ENCODE measurements at places on chromosomes 3 and 15.

DNA sequence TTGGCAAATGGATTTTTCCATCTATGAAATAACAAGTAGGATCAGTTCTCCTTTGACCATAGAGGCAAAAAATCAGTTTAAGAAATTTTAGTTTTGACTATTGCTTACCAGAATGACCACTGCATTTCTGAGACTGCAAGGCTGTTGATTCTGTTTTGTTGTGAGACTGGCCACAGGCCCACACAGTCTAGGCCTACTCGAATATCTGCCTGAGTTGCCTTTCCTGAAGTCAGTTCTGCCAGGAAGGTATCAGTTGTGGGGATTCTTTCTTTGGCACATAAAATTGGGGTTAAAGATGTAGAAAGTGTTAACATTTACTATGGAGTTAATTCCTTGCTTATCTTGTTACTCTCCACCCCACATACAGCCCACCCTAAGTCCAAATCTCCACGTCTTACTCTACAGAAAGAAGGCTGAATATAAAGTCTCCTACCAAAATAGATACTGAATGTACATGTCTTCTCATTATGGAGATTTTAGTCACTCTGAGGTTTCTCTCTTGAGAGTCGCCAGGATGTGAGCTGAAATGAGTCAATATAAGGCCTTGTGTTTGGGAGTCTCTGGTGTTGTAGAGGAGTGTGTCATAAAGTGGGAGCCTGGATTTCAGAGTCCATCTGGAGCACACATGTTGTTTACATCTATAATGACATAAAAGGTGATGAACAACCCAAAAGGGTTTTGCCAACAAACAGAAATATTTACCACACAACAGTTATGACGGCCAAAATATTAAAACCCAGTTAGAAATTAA is 45.0 kb upstream of the WWTR1 start:
- DNase-seq = peak; percentile 54

GRCh38 chr3:38580450-38581382 is 68.8 kb downstream of the SCN5A start:
- DNase-seq = no peak

DNA sequence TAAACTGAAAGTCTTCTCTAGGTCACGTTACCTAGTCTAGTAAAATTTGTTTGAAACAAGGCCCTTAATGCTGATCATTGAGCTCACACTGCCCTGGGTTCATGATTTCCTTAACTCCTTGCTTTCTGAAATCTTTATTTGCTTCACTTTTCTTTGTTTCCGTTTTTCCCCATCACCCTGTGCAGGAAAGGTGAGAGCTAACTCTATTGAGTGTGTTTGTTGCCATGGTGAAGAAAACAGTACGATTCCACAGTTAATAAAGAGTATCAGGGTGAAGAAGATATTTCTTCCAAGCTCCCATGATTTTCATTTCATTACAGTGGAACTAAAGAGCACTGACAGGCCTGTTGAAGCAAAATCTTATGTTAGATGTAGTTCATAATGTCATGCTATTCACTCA is 276.2 kb downstream of the RAP2B start:
- DNase-seq = no peak

GRCh38 chr3:152976239-152976638 is 141.3 kb downstream of the P2RY1 start:
- no peak for DNase-seq

DNA sequence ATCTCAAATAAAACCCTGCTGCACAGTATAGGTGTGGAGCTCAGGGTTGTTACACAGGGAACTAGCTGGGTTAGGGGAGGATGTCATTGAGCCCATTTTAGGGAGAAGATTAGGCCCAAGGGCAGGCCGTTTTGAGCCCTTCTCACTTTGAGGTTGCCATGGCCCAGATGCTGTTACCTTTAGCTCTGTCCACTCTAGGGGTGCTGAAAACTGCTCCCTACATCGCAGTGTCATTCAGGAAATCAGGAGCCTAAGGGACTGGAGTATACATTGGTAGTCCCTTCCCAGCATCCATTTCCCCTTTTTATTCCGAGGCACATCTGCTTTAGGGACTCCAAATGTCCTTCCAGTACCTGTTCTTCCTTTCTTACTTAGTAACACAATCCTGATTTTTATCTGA is 79.0 kb upstream of the SELENOK start:
- DNase-seq = no peak

DNA sequence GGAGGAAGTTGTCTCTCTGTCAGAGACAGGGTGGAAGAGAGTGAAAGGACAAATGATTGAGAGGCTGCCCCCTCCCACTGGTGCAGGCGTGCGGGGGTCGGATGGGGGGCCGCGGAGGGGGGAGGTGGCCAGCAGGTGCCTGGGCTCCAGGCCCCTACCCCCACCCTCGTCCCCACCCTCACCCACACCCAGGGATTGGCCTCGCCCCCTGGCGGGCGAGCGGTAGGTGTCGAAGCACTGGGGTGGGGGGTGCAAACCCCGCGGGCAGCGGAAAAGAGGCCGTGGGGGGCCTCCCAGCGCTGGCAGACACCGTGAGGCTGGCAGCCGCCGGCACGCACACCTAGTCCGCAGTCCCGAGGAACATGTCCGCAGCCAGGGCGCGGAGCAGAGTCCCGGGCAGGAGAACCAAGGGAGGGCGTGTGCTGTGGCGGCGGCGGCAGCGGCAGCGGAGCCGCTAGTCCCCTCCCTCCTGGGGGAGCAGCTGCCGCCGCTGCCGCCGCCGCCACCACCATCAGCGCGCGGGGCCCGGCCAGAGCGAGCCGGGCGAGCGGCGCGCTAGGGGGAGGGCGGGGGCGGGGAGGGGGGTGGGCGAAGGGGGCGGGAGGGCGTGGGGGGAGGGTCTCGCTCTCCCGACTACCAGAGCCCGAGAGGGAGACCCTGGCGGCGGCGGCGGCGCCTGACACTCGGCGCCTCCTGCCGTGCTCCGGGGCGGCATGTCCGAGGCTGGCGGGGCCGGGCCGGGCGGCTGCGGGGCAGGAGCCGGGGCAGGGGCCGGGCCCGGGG is at the start of gene KAT2B:
Gene KAT2B, plus strand, starts transcription at position 682 of the 783 bp plus-strand sequence. Its CDS starts 32 bp downstream, at position 714.
- peak; percentile 77 for DNase-seq

DNA sequence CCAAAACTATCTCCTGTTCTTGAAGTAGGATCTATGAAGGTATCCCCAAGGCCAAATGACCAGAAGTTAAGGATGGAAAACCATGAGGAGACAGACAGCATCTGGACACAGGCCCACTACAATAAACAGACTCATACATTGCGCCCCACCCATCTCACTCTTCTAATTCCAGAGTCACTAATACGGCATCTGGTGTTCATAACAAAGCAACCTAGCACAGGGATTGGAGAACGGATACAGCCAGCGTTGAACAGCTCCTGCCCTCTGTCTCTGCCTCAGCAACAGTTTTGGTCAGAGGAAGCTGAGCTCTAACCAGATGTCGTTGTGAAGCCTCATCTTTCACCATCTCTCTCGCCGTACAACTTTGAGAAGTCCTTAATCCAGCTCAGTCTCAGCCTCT is 44.5 kb upstream of the CCDC80 start:
- no peak for DNase-seq

DNA sequence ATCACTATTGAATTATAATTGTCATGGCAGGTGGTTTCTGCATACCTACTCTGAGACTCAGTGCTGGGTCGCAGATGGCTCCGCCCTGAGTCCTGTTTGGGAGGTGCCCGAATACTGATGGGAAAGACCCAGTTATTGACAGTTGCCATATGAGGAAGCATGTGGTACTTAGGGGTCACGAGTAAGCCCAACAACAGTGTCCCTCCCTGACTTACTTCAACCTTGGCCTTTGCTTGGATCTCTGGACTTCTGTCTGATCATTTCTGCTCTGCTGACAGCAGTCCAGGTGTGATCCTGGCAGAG is 16.8 kb downstream of the MRAS start:
- no peak for DNase-seq

GRCh38 chr3:171829841-171830517 is 13.2 kb upstream of the TMEM212 start:
- DNase-seq = peak; percentile 77

- DNase-seq = peak; percentile 15
These were observed 17.9 kb upstream of the FAN1 start for GRCh38 chr15:30885814-30886213.

DNA sequence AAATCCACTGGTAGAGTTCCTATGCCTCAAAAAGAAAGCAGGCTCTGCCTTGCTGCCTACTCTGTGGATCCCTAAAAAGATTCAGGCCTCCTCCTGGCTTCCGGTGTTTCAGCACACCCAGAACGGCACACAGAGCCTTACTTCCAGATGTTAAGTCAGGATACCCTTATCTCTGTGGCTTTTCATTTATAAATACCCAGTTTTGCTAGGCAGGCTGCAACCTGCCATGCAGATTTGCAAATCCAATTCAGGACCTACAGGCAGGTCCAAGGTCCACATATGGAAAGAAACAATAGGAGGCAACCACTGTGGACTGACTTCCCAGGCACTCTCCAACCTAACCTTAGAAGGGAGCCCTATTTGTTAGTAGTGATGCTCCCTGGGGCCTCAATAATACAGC is 30.7 kb downstream of the EFL1 start:
- no peak for DNase-seq

- no peak for DNase-seq
These were observed 638 bp downstream of the BLOC1S6 start for GRCh38 chr15:45587863-45588170.

- no peak for DNase-seq
These were observed 3.1 kb upstream of the GATA2 start for GRCh38 chr3:128496019-128496601.

- no peak for DNase-seq
These were observed 63.3 kb downstream of the SENP2 start for GRCh38 chr3:185649414-185649813.

DNA sequence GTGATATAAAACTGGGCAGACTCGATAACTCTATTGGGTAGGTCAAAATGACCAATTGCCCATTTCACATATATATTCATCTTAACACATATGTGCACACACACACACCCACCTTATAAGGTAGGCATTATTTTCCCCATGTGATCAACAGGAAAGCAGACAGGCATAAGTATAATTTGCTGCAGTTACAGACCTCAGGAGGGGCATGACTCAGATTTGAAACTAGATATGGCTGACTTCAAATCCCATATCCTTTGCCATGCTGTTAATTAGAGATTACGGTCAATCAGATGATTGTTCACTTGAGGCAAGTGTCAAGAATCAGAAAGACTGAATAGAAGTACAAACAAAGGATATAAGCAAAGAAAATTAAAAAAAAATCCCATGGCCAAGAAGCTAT is 910.6 kb downstream of the NTRK3 start:
- DNase-seq = no peak

DNA sequence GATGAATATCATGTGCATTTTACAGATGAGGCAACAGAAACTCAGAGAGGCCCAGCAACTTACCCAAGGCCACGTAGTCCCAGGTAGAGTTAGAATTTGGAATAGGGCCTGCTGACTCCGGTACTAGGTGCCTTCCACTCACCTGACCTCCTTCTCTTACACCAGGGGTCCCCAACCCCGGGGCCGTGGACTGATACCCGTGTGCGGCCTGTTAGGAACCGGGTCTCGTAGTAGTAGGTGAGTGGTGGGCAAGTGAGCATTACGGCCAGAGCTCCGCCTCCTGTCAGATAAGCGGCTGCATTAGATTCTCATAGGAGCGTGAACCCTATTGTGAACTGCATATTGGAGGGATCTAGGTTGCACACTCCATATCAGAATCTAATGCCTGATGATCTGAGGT is 64.8 kb downstream of the SMAD3 start:
- DNase-seq = no peak

DNA sequence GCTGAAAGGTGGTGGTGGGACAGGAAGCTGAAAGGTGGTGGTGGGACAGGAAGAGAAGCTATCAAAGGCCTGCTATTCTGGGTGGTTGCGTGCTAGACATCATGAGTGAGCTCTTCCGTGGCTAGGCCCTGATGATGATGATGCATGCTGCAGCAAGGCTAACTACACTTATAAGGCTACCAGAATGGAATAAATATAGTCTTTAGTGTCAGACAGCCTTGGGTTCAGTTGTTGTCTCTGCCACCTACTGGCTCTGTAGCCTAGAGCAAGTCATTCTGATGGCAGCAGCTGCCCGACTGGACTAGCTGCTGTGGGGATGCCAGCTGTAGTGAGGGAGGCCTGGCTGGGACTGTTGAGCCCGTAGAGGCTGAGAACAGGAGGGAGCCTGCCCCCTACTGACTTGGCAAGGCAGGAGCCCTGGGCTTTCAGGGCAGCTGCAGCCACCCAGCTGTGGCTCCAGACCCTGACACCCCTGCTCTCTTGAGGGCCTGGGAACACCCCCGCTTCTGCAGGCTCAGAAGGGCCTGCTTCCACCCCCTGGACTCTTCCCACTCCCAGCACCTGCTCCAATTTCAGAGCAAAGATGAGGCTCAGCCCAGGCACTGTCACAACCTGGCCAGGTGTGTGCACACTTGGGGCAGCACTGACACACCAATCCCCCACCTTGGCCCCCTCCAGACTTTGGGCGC is 21.4 kb upstream of the ZBED2 start:
- DNase-seq = peak; percentile 60

- DNase-seq = no peak
These were observed 97.8 kb upstream of the SPRED1 start for GRCh38 chr15:38154837-38155236.

GRCh38 chr15:99966815-99967214 is 233.6 kb upstream of the LYSMD4 start:
- no peak for DNase-seq

- DNase-seq = no peak
These were observed 433.2 kb upstream of the BCHE start for GRCh38 chr3:166270429-166270828.

GRCh38 chr15:93645594-93645993 is 556.6 kb upstream of the RGMA start:
- no peak for DNase-seq

GRCh38 chr3:45915059-45915439 is 28.2 kb upstream of the CXCR6 start:
- DNase-seq = no peak

DNA sequence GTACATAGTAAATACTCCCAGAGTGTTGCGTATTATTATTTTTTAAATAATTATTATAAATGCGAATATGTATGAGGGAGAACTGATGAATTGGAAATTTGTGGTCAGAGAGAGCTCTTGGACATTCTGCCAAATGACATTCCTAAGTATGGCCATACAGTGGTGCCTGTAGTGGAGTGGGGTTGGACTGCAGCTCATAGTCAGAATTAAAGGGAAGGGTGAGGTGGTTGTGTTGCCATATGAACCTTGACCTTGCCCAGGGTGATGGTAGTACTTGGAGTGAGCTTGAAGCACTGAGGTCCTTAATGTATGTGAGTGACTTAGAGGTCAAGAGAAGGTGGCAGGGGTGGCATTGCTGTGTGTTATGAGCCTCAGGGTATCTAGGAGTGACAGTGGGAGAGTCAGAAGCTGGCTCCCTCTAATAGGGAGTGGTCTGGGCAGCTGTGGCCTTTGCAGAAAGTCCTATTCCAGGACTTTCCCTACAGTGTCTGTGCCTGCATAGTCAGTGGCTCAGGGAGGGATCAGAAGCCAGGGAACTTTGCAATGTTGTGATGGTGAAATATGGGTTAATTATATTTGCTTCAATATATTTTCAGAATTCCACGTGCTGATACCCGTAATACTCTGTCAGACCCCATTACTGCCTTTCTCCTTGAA is 26.2 kb downstream of the PDE8A start:
- no peak for DNase-seq

- DNase-seq = no peak
These were observed 49.5 kb downstream of the TLNRD1 start for GRCh38 chr15:81050259-81050658.
